Caki2 (cell line): ENCODE measurements at places on chromosomes 7 and 10. TPM values are rescaled to one million over a fixed set of nuclear protein-coding genes. Genes with fewer than 3 reads are reported as not detected.

The EGFR gene
- 52.7 and 53.3 TPM in 2 replicates for total RNA-seq

The TAS2R41 gene
- not detected in 2 replicates for total RNA-seq

The ZNF239 gene
- 4.7 and 11.0 TPM in 2 replicates for total RNA-seq

The KEL gene
- total RNA-seq = not detected in 2 replicates

The GCK gene
- total RNA-seq = not detected in 2 replicates

The LRRN3 gene
- total RNA-seq = not detected in 2 replicates

The ZNF32 gene
- 96.9 and 107 TPM in 2 replicates for total RNA-seq

The PDE6C gene
- total RNA-seq = not detected in 2 replicates

The TMEM236 gene
- total RNA-seq = 0.14 TPM in 1 of 2 replicates, not detected in the other

The ESYT2 gene
- total RNA-seq = 96.9 and 98.3 TPM in 2 replicates

The ORC5 gene
- total RNA-seq = 84.1 and 90.7 TPM in 2 replicates

The SCART1 gene
- 0.27 TPM in 1 of 2 replicates, not detected in the other for total RNA-seq

The FRMPD2 gene
- 0.91 and 1.2 TPM in 2 replicates for total RNA-seq

The GPR37 gene
- total RNA-seq = not detected in 2 replicates

The CYP3A7 gene
- total RNA-seq = not detected in 2 replicates

The TMEM140 gene
- total RNA-seq = 0.81 and 0.98 TPM in 2 replicates

The SHH gene
- 8.7 and 18.5 TPM in 2 replicates for total RNA-seq

The SFRP4 gene
- 19.2 and 19.4 TPM in 2 replicates for total RNA-seq

The POU6F2 gene
- not detected in 2 replicates for total RNA-seq

The MYL10 gene
- total RNA-seq = not detected in 2 replicates

The MMS19 gene
- total RNA-seq = 40.6 and 48.4 TPM in 2 replicates

The ARHGEF5 gene
- 8.7 and 10.6 TPM in 2 replicates for total RNA-seq

The OPN1SW gene
- total RNA-seq = not detected in 2 replicates

The ACHE gene
- total RNA-seq = not detected in 2 replicates

The ADRB1 gene
- 0.30 TPM in 1 of 2 replicates, not detected in the other for total RNA-seq

The PNLIP gene
- not detected in 2 replicates for total RNA-seq
